Urinary bladder (tissue), 4 donors: ENCODE measurements at places on chromosomes 2 and 18. TPM values are rescaled to one million over a fixed set of nuclear protein-coding genes. Genes with fewer than 3 reads are reported as not detected.

Gene KHK
- 1.7 TPM for total RNA-seq

Gene DSG1
- 0.21 TPM for total RNA-seq

Gene EVX2
- 1.9 TPM for total RNA-seq

Gene HOXD3
- 5.2 TPM for total RNA-seq
